Stimulated activated CD4-positive, alpha-beta T cell treated with anti-CD3 and anti-CD28 coated beads, Interleukin-4, amount 100 ng/mL, for 4 hours (primary cell): ENCODE measurements at places on chromosomes 1 and 21.

GRCh38 chr1:66330722-66331141 is 203.2 kb upstream of the SGIP1 start:
- no peak for DNase-seq

- DNase-seq = no peak
Measured at GRCh38 chr1:43313771-43314170, 13.0 kb downstream of the TIE1 start.

- no peak for DNase-seq
Measured at GRCh38 chr1:53822931-53823330, 15.2 kb downstream of the NDC1 start.

GRCh38 chr1:234601301-234602017 is 8.5 kb downstream of the IRF2BP2 start:
- no peak for DNase-seq

DNA sequence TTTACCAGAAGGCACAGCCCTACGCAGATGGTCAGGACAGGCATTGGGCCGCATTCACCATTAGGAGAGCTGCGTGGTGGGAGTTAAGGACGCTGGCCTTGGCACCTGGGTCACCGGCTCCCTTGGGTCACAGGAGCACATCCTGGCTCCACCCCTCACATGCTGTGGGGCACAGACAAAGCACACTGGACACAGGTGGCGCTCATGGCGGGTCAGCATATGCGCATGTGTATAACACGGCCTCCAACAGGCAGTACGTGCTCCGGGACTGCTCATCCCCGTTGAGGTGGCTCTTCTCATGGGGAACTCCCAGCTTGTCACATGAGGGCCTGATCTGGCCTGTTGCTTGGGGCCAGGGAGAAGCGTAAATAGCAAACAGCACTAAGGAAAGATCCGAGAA is 25.0 kb downstream of the PGBD5 start:
- no peak for DNase-seq

- no peak for DNase-seq
Measured at GRCh38 chr1:77970192-77970591, 8.7 kb downstream of the FUBP1 start.
